ENCODE measurements at places on chromosomes 6 and 20. TPM values are rescaled to one million over a fixed set of nuclear protein-coding genes. Genes with fewer than 3 reads are reported as not detected.

DNA sequence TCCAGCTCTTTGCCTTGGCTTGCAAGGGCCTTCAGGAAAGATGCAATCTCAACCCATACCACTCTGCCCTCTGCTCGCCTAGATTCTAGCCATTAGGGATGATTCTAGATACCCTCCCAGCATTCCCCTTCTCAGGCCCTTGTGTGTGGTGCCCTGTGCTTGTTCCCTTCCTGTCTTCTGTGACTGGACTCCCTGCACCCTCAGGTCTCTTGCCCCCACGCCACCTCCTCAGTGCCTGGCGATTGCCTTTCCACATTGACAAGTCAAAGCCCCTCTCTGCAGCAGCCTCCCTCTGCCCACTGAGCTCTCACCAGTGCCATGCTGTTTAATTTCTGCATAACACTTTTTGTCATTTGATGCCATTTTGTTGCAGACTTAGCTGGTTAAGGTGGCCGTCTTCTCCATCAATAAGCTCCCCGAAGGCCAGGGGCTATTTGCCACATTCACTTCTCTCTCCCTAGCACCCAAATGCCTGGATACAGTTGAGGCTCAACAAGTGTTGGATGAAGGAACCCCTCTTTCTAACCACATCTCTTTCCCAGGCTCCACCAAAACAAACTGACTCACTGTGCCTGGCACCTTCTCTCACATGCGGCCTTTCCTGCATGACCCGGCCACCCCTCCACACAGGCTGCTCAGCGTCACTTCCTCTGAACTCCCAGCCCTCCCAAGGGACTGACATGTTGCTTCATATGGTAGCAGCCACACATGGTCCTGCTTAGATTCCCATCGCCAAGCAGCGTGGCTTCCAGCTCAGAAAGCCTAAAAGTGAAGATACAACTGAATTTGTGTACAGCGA, 4.6 kb upstream of the TXNDC5 start:
- DNase-seq, result peak; percentile 26

DNA sequence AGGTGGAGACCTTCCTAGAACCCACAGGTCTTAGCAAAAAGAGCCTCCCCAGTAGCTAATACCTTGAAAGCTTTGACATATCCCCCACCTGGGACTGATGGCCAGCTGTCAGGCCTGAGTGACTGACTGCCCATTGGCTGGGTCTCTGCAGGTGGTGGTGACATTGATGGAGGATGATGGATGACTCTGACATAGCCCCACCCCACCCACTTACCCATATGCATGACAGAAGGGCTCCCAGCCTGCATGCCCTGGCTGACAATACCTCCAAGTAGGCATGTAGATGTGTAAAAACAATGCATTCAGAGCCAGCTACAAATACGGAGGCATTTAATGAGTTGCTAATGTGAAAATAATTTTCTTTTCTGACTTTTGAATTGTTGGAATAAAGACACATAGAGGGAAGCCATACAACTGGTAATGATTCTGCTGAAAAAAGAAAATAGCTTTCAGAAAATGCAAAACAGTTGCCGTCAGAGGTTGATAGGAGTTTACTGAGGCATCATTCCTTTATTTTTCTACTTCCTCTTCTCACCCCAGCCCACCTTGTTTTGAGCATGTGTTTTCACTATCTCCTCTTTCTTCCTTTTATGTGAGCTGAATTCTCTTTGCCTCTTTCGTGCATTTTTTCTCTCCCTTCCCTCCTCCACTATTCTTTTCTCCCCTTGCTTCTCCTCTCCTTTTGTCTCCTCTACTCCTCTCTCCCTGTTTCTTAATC, 70.6 kb downstream of the OLIG3 start:
- DNase-seq, result peak; percentile 91

- no peak for DNase-seq
Observed at GRCh38 chr6:33604941-33605854, 15.9 kb upstream of the ITPR3 start.

GRCh38 chr20:36074983-36075382, 79.6 kb upstream of the EPB41L1 start:
- no peak for DNase-seq

- DNase-seq, result no peak
Observed at GRCh38 chr6:44044154-44044539, 83.1 kb downstream of the MRPL14 start.

DNA sequence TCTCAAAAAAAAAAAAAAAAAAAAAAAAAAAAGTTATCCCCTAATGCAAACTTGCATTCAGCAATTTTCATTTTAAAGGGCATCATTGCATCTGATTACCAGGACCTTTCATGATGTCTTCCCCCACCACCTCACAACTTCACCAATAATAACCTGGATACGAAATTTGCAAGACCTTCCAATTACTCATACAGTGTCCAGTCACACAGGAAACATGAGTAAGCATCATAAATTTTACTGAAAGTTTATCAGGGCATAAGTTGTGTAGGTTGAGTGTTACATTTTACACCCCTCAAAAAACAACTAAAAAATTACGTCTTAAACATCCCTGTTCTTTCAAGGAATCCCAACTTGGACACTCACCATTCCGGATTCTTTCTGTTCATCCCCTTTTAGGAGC, 79.1 kb upstream of the ANKEF1 start:
- no peak for DNase-seq

- DNase-seq, result no peak
Observed at GRCh38 chr20:34510575-34510974, 5.6 kb upstream of the DYNLRB1 start.

DNA sequence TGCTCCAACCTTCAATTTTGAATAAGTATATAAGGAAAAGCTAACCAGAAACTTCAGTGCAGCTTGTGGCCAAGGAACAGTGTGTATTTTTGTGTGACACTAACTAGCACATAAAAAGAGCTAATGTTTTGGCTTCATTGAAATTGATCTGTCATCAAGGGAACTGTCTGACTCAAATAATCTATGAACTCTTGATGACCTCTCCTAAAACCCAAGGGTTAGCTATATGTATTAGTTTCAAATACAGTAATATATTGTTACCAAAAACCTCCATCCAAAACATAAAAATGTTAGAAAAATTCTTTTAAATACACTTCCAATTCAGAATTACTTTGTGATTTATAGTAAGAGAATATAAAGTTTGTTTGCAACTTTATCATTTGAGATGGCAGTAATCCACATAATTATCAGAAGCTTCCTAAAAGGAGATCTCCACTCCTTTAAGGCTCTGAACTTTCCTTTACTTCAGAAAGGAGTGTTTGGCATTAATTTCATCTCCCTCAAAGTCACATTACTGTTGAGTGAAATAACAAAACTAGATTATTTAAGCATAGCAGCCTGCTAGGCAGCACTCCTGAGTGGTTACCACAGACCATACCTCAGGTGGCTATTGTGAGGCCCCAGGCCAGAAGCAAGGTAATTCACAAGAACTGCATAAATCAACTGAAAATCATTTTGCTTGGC, 46.3 kb upstream of the HSF2 start:
- no peak for DNase-seq

- peak; percentile 72 for DNase-seq
Observed at GRCh38 chr6:34566830-34567546, 10.9 kb upstream of the SPDEF start.

- DNase-seq, result no peak
Observed at GRCh38 chr20:13255356-13255755, 34.3 kb downstream of the ISM1 start.

DNA sequence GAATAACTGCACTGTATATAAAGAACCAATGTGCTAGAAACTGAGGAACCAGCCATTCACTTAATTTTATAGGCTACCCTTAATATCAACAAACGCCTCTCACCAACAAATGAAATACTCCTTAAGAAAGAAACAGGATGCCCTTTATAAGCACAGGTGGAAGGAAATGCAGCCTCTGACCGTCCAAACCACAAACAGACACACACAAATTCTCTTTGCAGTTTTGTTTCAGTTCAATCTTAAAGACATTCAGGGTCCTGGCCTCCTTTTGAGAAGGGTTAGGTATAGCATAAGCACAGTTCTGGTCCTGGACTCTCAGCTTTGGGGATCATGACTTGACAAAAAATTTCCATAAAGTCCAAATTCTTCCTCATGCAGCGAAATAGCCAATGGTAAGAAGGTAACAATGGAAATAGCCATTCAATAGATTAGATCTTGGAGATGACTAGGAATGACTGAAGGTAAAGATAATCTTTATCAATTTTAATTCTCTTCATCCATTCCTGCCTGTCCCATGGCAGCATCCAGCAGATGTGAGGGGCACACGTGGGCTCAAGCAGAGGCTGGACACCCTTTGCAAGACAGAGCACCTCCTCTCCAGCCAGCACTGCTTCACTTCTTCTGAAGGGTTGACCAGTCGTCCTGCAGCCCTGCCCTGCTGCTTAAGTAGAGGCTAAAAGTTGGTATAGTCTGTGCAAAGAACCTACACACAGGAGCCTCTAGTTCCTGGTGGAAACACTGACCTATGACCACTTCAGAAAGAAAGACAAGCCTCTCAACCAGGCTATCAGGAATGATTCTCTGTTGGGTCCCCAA, 123.9 kb downstream of the CD83 start:
- no peak for DNase-seq

DNA sequence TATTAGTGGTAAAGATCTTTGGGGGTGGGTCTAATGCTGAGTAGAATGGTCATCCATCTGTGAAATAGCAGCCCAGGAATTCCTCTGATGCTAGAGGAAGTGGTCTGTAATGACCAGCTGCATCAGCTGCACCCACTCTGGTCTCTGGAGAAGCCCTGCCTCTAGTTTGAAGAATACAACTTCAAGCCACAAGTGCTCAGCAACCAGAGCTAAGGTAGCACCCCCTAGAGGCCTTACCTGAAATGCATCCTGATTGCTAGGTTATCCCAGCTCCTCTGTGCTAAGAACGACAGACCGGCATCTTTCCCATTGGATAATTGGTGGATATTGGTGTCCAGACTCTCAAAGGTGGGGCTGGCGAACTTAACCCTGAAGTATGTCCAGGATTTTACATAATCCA, 58.2 kb downstream of the DNAH8 start:
- DNase-seq, result peak; percentile 89

- no peak for DNase-seq
Observed at GRCh38 chr6:15915508-15916178, 213.2 kb upstream of the MYLIP start.

DNA sequence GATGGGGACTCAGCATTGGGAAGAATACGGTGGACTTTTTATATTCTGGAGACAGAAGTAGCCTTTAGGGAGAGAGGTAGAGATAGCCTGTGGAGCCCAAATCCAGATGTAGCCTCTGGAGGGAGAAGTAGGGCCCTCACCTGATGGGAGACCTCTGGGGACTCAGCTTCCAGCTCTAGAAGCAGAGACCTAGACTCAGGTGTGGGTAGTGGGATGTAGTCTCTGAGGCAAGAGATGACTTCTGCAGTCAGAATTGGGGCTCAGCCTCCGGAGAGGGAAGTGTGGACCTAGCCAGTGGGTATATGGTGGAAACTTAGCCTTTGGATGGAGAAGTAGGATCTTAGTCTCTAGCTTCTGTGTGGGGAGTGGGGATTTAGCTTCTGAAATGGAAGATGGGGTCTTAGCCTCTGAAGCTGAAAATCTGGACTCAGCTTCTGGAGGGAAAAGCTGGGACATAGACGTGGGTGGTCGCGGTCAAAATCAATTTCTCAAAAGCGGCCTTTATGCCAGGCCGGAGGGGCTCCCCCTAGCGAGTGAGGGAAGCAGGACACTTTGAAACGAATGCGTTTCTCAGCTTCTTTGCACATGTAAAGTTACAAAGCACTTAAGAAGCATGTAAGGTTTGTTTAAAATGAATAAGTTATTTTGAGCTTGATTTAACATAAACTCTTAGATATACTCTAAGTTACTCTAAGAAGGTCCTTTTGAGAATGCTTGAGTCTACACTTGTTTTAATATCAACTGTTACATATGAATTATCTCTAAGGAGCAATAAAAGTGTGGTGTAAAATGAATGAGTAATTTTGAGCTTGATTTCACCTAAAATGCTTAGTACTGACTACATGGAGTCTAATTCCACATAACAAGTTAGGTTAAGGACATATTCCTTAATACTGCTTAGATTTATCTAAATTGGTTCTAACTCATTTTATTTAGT, 12.9 kb upstream of the ZNF343 start:
- DNase-seq, result peak; percentile 80

DNA sequence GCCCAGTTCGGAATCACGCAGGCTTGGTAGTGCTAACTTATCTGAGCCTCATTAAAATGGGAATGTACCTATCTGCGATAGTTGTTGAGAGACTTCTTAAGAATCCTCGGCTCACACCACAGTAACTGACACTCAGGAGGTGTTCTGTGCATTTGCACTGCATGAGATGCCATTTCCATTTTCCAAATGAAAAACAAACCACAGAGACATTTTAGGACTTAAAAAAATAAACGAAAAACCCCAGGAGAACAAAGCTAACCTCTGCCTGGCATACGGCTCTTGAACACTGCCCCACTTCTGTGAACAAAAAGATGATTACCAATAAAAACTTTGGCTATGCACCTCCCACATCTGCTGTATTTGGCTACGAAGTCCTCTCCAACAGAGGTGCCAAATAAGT, 37.6 kb downstream of the BEND3 start:
- no peak for DNase-seq

- no peak for DNase-seq
Observed at GRCh38 chr6:74631564-74631963, 574.3 kb downstream of the COL12A1 start.

DNA sequence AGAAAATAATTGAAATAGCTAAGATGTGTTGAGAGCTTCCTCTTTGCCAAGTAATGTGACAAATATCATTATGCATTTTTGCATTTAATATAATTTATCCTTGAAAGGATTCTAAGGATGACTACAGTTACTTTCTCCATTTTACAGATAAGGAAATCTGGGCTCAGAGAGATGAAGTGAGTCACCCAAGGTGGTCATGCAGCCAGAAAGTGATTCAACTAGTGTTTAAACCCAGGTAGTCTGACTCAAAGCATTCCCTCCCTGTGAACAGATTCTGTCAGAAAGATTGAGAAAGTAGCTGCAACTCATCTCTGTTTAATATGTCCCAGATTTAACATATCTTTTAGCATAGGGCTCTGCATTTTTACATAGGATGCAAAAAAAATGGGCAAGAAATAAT, 28.1 kb downstream of the NRSN1 start:
- DNase-seq, result no peak

DNA sequence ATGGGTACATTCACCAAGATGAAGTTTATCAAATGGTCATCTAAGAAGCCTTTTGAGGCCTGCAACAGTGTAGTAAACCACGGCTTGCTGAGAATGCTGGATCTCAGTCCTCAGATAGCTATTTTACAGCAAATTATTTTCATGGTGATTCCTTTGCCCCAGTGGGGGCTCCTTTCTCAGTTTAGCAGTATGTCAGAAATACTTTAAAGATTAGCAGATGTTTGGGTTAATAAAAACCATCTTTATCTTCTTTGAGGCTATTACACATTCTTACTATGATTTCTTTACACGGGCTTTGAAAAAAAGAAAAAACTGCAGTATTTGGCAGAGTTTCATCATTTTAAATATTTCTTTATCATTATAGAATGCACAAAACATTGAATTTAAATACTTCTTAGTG, 10.7 kb downstream of the MYLIP start:
- DNase-seq, result no peak

- peak; percentile 84 for DNase-seq
Observed at GRCh38 chr20:61886721-61887595, 178.7 kb downstream of the TAF4 start.

The DNAH8 gene
- total RNA-seq, result not detected

The NR2E1 gene
- not detected for total RNA-seq

The PNPLA1 gene
- total RNA-seq, result not detected

The BMP6 gene
- total RNA-seq, result 0.62 TPM

The ME1 gene
- total RNA-seq, result 7.5 TPM

The MCUR1 gene
- 38.6 TPM for total RNA-seq

The CNR1 gene
- 12.2 TPM for total RNA-seq

The DNAAF9 gene
- 9.6 TPM for total RNA-seq

The SCRT2 gene
- not detected for total RNA-seq

Measured in endodermal cell (in vitro differentiated cells).